MG63 (cell line): ENCODE measurements at places on chromosomes 12 and 14. TPM values are rescaled to one million over a fixed set of nuclear protein-coding genes. Genes with fewer than 3 reads are reported as not detected.

GRCh38 chr12:4987076-4988046 is 56.3 kb upstream of the KCNA5 start:
- no peak for DNase-seq

GRCh38 chr12:46402451-46402850 is 29.9 kb upstream of the SLC38A2 start:
- peak; percentile 86 for DNase-seq

RERG gene
- total RNA-seq: not detected in 2 replicates

DNA sequence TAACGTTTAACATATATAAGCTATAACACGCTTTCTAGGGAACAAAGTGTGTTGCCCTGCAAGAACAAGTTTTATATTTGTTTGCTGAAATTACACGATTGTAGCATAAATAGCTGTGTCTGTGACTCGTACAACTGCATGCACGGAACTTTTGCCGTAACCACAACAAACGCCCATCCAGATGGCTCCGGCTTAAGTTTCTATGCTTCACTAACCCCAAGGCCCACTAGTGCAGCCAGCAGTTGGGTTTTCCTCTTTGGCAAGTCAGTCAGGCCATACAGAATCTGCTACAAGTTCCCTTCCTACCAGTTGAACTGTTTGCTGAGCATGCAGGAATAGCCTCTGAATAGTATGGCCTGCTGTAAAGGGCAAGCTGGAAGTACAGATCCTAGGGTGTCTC is 12.1 kb downstream of the CSRP2 start:
- DNase-seq: peak; percentile 65

- no peak for DNase-seq
Observed at GRCh38 chr12:110856542-110856941, 9.8 kb downstream of the CCDC63 start.

GRCh38 chr14:30354439-30354838 is 204.5 kb upstream of the G2E3 start:
- DNase-seq: no peak

- peak; percentile 14 for DNase-seq
Observed at GRCh38 chr12:42129595-42130204, 15.0 kb downstream of the GXYLT1 start.

DNA sequence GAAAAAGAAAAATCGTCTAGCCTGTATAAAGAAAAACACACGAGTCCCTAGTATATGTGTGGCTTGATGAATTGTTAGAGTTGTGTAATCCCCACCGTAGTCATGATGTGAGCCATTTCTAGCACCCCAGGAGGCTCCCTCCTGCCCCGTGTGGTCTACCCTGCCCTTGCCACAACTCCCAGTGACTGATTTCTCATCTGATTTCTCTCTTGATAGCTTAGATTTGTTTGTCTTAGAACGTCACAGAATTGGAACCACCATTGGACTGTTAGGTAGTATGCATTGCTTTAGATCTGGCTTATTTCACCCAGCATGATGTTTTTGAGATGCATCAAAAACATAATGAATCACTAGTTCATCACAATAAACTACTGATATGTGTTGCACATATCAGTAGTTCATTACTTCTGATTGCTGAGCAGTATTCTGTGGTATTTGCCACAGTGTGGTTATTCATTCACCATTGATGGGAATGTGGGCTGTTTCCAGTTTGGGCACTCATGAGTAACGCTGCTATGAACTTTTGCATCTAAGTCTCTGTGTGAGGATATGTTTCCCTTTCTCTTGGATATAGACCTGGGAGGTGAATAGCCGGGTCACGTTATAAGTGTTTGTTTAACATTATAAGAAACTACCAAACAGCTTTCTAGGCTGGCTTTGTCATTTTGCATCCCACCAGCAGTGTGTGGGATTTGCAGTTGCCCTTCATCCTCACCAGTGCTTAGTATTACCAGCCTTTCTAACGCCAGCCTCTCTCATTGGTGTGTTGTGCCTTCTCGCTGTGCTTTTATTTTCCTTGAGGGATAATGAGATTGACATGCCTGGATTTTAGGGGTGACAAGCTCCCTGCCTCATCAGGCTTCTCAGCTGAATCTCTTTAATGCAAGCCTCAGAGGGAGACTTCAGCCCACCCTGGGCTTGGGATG is 31.9 kb upstream of the NCOR2 start:
- DNase-seq: no peak

GRCh38 chr12:124217508-124218242 is 77.2 kb upstream of the RFLNA start:
- no peak for DNase-seq

RNASE13 gene
- total RNA-seq: not detected in 2 replicates

DNA sequence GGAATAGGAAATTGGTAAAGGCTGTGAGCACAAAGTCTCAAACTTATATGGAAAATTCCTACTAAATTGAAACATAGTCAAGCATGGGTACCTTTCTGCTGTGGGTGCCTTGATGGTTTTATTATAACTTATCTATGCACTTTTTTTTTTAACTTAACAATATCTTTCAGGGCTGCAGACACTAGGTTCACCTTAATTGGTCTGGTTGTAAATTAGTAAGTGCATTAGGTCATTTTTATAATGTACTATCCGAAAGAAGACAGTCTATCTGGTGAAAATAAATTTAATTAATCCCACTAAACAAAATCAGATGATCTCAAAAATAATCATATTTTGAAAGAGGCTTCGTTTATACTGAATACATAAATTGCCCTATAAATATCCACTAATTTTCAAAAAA is 446.8 kb upstream of the DCN start:
- DNase-seq: no peak

DNA sequence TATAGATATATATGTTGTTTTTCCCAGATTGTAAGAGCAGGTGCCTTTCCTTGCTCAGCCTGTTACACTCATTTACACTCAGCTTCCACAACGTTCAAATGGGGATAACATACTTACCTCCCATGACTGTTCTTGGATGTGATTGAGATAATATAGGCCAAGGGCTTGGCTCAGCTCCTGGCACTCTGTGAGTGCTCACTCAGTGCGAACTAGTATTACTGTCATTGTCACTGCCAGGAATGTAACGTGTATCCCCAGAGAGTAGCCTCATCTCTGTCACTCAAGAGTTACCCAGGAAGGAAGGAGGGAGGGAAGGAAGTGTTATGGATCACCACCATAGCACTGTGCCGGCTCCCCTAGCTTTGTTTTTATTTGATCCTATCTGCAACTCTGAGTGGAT is 307.9 kb downstream of the PDZRN4 start:
- DNase-seq: no peak
